ENCODE measurements at places on chromosomes 13 and 19.

- DNase-seq: peak; percentile 51
These were observed 546 bp downstream of the TBC1D4 start for GRCh38 chr13:75481176-75482069.

- DNase-seq: no peak
These were observed 62.2 kb upstream of the TM9SF2 start for GRCh38 chr13:99439048-99439447.

GRCh38 chr19:40534148-40534547, 42.5 kb upstream of the SHKBP1 start:
- DNase-seq: no peak

GRCh38 chr19:44951179-44952159, 3.7 kb upstream of the CLPTM1 start:
- peak; percentile 89 for DNase-seq

GRCh38 chr13:26442541-26442940, 114.9 kb upstream of the WASF3 start:
- no peak for DNase-seq

GRCh38 chr19:46487178-46487801, 8.4 kb downstream of the PNMA8B start:
- DNase-seq: no peak

GRCh38 chr13:77806518-77806917, 109.0 kb downstream of the SLAIN1 start:
- no peak for DNase-seq

- DNase-seq: peak; percentile 20
These were observed 43.0 kb downstream of the CACNA1A start for GRCh38 chr19:13463296-13463695.

GRCh38 chr13:95128045-95128643, 173.1 kb downstream of the ABCC4 start:
- no peak for DNase-seq

Data from suppressor macrophage treated with lipopolysaccharide for 1 hour (primary cell).